ENCODE measurements at places on chromosomes 1 and 21.

DNA sequence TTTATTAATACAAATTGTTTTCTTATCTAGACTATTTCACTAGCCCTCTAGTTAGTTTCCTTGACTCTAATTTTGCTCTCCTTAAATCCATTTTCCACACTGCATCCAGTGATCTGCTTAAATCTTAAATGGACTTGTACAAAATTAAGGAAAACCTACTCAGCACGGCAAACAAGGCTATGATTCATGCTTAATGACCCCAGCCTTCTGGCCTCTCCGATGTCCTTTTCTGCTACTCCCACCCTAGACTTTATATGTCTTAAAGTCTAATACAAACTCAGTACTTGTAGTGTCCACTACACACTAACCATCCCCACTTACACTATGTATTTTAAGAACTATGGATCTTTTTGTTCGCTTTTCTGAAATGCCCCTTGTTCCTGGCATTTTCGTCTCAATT lies 2.2 kb downstream of the TMED5 start:
- peak; percentile 39 for DNase-seq

- no peak for DNase-seq
These were observed 17.4 kb upstream of the SHE start for GRCh38 chr1:154519591-154519991.

- DNase-seq = no peak
These were observed 31.8 kb upstream of the RBM15 start for GRCh38 chr1:110307239-110307974.

GRCh38 chr1:36890776-36891175 lies 143.5 kb downstream of the GRIK3 start:
- no peak for DNase-seq

- no peak for DNase-seq
These were observed 1.8 kb upstream of the KIAA2013 start for GRCh38 chr1:11927866-11928592.

DNA sequence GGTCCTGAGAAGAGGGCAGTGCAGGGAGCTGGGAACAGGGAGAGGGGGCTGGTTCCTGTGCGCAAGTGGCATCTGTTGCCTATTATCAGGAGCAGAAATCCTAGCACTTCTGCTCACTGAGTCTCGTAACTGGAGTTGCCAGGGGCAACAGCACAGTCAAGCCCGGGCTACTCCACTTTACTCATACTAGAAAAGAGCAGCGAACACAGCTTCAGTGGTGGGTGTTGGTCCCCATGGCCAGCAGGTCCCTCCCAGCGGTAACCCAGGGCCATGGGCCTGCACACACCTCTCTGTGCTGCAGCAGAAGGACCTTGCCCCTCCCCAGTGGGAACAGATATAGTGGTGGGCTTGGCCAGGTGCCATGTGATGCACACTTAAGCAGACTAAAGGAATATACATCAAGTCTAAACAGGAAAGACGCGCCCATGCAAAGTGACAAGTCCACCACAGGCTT lies 8.5 kb downstream of the PYCR2 start:
- no peak for DNase-seq

DNA sequence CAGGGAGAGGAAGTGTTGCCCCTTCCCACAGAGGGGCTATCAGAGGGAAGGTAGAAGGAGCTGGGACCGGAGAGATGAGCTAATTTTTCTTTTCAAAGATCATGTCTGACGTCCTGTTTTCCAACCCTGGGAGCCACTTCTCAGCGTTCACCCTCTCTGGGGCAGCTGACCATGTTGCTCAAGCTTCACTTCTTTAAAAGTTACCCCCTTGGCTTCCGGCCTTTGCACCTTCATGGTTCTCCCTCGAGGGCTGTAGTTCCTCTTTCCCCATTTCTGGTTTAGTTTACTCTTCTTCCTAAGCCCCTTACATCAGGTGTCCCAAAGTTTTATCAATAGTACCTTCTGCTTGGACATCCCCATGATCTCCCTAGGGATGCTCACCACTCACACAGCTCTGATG lies 23.8 kb upstream of the CSF1 start:
- peak; percentile 13 for DNase-seq

- DNase-seq = no peak
These were observed 4.7 kb downstream of the LDLRAD2 start for GRCh38 chr1:21816602-21817302.

GRCh38 chr1:169041366-169041765 lies 65.1 kb upstream of the ATP1B1 start:
- DNase-seq = peak; percentile 73

DNA sequence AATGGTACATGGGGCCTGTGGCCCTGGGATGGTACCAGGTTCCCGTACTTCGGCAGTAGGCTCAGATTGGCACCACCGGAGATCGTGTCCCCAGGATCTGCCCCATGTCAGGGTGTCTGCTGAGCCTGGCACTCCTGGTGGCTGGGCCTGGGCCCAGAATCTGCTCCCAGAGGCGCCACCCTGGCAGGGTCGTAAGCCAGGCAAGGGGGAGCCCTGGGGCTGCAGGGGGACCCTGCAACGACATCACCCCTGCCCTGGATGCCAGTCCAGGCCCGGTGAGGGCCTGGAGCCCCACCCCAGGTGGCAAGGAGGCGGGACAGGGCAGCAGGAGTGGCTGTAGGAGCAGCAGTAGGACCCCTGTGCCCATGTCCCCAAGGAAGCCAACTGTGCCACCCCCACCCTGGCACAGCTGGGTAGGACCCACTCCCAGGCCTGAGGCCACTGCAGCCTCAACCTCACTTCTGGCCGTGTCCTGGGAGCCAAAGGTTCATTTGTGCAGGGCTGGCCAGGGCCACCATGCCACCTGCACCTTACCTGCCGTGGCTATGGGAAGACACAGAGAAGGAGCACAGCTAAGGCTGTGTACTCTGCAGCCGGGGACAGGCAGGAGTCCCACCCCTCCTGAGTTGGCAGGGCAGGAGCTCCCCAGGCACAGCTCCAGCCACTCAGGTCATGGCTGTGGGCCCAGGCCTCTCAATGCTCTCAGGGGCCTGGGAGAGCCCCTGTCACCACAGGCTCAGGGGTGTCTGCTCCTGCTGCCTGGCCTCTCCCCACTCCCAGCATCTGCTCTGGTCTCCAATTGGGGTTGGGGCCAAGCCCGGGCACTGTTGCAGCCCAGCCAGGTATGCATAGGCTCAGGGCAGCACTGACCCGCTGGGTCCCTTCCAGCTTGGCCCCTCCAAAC lies 141.7 kb downstream of the EIF4G3 start:
- no peak for DNase-seq

DNA sequence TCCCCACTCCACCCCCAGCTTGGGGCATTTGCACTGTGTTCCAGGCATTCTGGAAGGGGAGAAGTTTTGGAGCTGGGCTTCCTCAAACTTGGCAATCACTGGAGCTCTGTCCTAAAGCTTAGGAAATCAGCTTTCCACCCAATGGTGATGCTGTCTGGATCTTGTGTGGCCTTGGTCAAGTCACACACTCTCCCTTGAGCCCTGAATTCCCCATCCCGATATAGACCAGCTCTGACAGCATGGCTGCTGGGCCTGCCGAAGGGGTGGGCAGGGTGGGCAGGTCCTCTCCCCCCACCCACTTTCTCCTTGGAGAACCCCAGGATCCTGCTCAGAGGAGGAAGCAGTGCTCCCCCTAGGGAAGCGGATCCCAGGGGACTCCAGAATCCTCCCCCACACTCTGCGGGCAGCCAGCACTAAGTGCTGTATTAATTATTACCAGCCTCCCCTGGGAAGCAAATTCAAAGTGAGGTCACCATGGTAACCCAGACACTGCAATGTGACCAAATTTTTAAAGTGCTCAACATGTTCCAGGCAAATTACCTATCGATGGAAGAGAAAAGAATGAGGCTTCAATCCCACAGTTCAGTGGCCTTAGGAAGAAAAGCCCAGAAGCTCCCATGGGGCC lies 21.3 kb upstream of the LDLRAP1 start:
- no peak for DNase-seq

DNA sequence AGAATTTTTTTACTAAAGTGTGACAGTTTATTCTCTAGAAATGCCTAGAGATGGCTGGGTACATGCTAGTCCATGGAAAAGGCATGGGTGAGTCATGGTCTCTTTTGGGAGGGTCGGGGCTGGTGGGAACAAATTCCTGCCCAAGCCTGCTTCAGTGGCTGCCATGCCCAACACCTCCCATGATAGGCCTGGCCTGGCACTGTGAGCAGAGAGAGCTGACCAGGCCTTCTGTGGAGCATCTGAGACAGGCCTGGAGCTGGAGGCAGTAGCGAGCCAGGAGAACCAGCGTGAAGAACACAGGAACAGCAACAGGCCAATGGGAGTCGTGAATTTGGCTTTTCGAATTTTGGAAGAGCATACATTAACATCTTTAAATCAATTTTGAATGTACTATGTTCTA lies 209.2 kb downstream of the SDCCAG8 start:
- no peak for DNase-seq

Measured in OCI-M1 (cell line).